Left renal pelvis (tissue), 4 donors: ENCODE measurements at places on chromosomes 2 and 18. TPM values are rescaled to one million over a fixed set of nuclear protein-coding genes. Genes with fewer than 3 reads are reported as not detected.

Gene FOSL2
- polyA plus RNA-seq = 15.5 TPM

Gene HNMT
- polyA plus RNA-seq = 65.8 TPM

Gene ALLC
- polyA plus RNA-seq = 0.68 TPM

Gene CCDC88A
- polyA plus RNA-seq = 77.6 TPM

Gene CFC1
- not detected for polyA plus RNA-seq

Gene RTP5
- polyA plus RNA-seq = not detected

Gene LYG2
- 0.36 TPM for polyA plus RNA-seq

Gene TTN
- 1.1 TPM for polyA plus RNA-seq

Gene TYMS
- 125 TPM for polyA plus RNA-seq

Gene KIF3C
- 14.9 TPM for polyA plus RNA-seq

Gene DAW1
- polyA plus RNA-seq = 0.46 TPM

Gene UCN
- polyA plus RNA-seq = 1.3 TPM

Gene REG3A
- polyA plus RNA-seq = not detected

Gene NEB
- 19.1 TPM for polyA plus RNA-seq

Gene DPP10
- 17.4 TPM for polyA plus RNA-seq

Gene DOK6
- 15.6 TPM for polyA plus RNA-seq

Gene TMSB10
- polyA plus RNA-seq = 1,652 TPM

Gene CEBPZOS
- 59.3 TPM for polyA plus RNA-seq

Gene ST6GAL2
- polyA plus RNA-seq = 65.6 TPM

Gene TMEM37
- 65.3 TPM for polyA plus RNA-seq

Gene GPR39
- polyA plus RNA-seq = 3.4 TPM

Gene PSTPIP2
- 4.7 TPM for polyA plus RNA-seq

Gene KLHL29
- 11.1 TPM for polyA plus RNA-seq

Gene PAIP2B
- 17.9 TPM for polyA plus RNA-seq

Gene IRS1
- 13.5 TPM for polyA plus RNA-seq

Gene ACMSD
- 30.5 TPM for polyA plus RNA-seq

Gene CKAP2L
- 15.1 TPM for polyA plus RNA-seq

Gene GYPC
- polyA plus RNA-seq = 56.4 TPM

Gene FSIP2
- 4.9 TPM for polyA plus RNA-seq

Gene COLEC11
- 1.6 TPM for polyA plus RNA-seq

Gene FBXO41
- 1.3 TPM for polyA plus RNA-seq

Gene C2orf76
- 29.1 TPM for polyA plus RNA-seq

Gene PELI1
- 27.1 TPM for polyA plus RNA-seq

Gene CNTNAP5
- 0.06 TPM for polyA plus RNA-seq
